ENCODE measurements at places on chromosomes 12 and 14.

DNA sequence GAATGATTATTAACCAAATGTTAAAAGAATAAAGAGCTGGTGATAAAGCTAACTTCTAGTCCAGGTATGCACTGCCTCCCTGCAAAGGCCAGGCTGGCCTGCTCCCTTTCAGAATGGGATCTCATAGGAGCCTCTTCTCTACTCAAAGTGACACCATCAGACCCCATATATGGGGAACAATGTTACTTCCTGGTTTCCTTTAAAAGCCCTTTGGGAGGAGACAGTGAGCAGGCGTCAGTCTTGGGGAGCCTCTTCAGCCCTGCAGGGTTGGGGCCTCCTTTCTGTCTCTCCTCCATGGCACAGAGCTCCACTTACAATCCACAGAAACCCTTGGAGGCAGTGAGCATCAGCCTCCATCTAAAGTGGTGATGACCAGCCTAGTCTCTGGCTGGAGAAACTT, 17.3 kb upstream of the GPRC5A start:
- no peak for DNase-seq

DNA sequence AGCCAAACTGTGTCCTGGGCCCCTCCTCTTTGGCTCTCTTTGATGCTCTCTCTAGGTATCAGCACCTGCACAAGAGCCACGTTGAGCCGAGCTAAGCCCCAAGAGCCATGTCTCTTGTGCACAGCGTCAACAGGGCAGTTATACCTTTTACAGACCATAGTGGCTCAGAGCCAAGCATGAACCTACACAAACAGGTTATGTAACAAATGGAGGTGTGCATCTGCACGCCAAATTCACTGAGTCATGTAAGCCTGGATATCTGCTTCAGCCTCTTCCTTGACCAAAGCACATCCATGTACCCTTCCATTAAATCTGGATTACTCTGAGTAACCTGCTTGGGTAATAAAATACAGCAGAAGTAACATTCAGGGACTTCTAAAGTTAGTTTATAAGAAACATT, 509.7 kb downstream of the NAV3 start:
- DNase-seq: no peak

GRCh38 chr14:88605594-88605993, 42.8 kb downstream of the ZC3H14 start:
- DNase-seq: no peak

GRCh38 chr12:40020261-40020691, 85.6 kb downstream of the SLC2A13 start:
- DNase-seq: no peak

DNA sequence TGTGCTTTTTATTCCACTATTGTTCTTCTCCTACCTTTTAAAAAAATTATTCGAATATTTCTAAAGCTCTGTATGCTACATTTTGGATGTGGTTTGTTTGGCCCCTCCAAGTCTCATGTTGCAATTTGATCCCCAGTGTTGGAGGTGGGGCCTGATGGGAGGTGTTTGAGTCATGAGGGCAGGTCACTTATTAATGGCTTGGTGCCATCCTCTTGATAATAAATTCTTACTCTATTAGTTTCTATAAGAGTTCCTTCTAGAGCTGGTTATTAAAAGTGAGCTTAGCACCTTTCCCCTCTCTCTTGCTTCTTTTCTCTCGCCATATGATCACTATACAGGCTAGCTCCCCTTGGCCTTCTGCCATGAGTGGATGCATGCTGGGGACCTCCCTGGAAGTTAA, 445.6 kb upstream of the PDE3A start:
- no peak for DNase-seq

GRCh38 chr14:21263284-21264024, 5.8 kb downstream of the HNRNPC start:
- DNase-seq: no peak

- DNase-seq: no peak
Measured at GRCh38 chr14:23895480-23895879, 58.1 kb upstream of the DHRS4 start.

GRCh38 chr12:78534311-78534710, 330.3 kb upstream of the SYT1 start:
- no peak for DNase-seq

DNA sequence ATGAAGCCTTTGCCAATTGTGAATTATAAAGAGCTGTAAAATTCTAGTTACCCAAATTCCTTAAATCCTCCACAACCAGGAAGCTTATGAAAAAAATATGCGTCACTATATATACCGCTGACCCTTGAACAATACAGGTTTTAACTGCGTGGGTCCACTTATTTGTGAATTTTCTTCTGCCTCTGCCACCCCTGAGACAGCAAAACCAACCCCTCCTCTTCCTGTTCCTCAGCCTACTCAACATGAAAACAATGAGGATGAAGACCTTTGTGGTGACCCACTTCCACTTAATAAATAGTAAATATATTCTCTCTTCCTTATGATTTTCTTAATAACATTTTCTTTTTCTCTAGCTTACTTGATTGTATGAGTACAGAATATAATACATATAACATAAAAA, 42.2 kb downstream of the CMKLR1 start:
- DNase-seq: no peak

GRCh38 chr12:123905319-123905925, 67.2 kb downstream of the CCDC92 start:
- DNase-seq: no peak

DNA sequence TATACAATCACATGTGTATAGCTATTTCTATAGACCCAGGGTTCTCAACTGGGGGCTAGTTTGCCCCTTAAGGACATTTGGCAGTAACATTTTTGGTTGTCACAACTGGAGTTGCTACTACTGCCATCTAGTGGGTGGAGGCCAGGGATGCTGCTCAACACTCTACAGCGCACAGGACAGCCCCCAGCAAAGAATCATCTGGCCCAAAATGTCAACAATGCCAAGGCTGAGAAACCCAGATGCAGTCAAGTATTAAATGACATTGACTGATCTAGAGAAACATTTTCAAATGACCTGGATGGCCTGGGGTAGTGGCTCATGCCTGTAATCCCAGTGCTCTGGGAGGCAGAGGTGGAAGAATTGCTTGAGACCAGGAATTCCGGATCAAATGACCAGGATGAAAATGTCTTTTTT, 5.8 kb downstream of the WSB2 start:
- DNase-seq: peak; percentile 80

GRCh38 chr12:112848972-112849371, 57.4 kb downstream of the RPH3A start:
- DNase-seq: no peak

DNA sequence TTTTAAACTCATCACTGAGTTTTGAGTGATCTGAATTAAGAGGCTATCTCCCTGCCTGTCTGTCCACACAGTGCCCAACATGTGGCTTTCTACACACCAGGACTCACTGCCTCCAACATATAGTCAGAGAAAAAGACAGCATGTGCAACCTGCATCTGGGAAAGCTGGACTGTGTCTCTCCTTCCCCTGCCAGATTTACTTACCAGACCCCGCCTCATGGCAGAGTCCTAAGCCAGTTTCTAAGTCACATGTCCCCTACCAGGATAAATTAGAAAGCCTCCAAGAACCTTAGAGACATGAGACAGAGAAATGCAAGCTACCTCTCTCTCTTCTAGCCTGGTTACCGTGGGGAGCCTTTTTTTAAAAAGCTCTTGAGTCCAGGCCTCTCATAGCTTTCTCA, 2.7 kb upstream of the HDAC7 start:
- DNase-seq: no peak

DNA sequence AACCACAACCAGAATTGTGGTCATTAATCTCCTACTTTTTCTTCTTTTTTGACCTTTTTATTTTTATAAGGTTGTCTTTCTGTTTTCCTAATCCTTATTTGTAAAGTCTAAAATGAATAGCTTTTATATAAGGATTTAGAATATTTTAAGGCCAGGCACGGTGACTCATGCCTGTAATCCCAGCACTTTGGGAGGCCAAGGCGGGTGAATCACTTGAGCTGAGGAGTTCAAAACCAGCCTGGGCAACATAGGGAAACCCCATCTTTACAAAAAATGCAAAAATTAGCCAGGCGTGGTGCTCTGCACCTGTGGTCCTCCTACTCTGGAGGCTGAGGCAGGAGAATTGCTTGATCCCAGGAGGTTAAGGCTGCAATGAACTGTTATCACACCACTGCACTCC, 55.1 kb downstream of the IFT81 start:
- DNase-seq: no peak

DNA sequence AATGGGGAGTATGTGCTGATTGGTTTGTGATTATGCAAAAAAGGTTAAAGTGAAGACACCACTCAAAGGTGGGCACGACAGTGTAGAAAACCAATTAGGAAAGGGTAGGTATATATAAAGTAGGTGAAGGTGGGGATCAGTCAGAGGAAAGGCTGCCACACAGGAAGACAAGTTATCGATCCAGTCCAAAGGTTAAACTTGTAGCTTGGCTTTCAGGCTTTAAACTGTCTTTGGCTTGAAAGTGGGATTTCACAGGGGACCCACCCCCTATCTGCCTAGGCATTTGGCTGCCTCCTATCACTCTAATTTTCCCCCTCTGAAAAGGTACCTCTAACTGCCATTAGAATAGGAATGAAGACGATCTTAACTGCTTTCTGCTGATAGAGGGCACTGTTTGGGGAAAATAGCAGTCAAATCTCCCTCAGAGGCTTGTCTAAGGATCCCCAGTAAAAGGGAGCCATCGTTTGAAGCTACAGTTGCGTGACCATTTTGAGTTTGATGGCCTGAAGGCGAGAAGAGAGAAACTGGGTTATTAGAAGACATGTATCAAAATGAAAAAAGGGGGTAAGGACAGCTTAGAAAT, 250.2 kb downstream of the GPHN start:
- no peak for DNase-seq

DNA sequence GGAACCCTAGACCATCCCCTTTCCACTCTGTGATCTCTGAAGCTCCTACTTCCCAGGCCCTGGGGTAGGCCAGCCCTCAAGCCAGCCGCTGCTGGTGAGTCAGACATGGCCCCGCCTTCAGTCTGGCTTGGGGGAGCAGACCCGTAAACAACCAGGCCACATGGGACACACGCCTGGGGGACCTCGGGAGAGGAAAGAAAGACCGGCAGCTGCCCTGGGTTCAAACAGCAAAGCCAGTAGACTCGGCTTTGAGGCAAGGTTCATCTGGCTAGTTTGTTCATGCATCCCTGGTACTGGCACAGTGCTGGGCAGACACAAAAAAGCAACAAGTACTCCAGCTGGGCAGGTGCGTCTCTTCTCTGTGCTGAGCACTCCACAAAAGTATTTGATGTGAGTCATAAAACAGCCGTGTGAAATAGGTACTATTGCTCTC, 101.9 kb downstream of the SETD3 start:
- no peak for DNase-seq

GRCh38 chr12:50992819-50993218, 33.4 kb downstream of the SLC11A2 start:
- DNase-seq: no peak

- no peak for DNase-seq
Measured at GRCh38 chr14:102055181-102055901, 31.5 kb downstream of the HSP90AA1 start.

DNA sequence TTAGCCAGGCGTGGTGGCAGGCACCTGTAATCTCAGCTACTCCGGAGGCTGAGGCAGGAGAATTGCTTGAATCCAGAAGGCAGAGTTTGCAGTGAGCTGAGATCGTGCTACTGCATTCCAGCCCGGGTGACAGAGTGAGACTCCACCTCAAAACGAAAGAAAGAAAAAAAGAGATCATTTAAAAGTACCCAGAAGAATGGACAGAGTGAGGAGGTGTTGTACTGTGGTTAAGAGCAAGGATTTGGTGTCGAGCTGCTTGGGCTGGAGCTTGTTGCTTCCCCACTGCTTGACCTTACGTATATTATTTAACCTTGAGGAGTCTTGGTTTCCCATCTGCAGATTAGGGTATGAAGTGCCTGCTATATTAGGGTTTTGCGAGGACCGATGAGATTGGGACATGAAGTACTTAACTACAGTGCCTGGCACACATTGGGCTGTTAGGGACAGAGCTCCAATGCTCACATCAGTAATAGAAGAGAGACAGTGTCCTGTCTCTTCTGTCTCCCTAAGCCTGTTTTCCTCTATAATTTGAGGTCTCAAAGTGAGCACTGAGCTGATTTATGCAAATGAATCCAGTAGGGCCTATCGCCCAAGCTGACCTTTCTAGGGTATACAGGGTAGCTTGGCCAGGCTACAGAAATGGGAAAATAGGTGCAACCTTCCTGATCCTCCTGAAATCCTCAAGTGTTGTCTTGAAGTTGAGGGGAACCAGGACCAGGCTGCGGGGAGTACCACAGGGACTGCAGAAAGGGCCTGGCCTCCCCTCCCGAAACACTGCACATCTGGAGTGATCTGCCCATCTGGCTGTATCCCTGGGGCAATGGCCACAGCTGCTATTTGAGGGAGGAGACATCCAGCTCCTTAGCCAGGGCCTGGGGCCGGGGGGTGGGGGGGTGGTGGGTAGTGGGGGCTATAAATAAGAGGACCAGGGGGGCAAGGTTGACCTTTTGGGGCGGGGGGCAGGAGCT, 8.6 kb upstream of the HDAC7 start:
- DNase-seq: peak; percentile 56

- no peak for DNase-seq
Measured at GRCh38 chr14:105205673-105206208, 24.6 kb upstream of the NUDT14 start.

DNA sequence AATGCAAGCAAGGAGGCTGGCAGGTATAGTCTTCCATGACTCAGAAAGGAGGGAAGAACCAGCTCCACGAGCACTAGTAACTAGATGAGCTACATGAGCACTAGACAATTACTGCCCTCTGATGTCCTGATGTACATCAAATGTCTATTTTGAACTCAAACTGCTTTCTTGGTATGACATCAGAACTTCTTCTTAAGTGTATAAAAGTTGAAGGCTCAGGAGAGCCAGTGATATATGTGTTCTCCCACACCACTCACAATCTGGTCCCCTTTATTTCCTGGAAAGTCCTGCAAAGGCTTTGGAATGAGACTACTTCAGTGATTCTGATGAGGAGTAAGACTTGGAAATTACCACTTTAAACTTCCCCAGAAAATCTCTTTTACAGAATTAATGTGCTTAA, 18.5 kb upstream of the DHRS7 start:
- no peak for DNase-seq

- no peak for DNase-seq
Measured at GRCh38 chr12:41443690-41444089, 255.6 kb downstream of the PDZRN4 start.

DNA sequence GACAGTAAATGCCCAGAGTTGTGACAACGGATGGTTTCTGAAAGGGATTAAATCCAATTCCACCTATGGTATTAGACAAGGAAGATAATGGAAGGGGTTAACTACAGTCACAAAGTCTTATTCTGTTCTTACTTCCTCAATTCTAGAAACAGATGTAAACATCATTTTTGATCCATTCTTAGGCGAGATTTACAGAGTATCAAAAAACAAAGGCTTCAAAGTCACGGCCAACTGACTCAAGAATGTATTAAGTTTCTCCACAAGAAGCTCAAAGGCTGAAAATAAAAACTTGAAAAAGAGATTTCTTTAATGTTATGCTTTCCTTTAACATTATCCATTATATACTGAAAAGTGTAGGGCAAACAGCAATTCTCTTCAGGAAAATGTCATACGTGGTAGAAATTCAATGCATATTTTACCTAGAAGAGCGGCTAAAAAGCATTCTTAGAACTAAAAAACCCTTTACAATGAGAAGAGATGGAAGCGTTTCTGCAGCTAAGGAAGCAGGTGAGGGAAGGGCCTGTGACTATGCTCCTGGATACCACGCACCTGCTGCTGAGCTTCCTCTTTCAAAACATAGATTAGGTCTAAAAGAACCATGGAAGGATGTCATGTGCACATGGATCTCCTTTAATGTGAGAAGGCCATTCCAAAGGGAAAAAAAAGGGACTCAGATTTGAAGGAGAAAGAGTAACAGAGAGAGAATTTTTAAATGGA, 185.8 kb downstream of the STXBP6 start:
- DNase-seq: no peak

GRCh38 chr14:93964281-93964680, 12.1 kb downstream of the ASB2 start:
- DNase-seq: no peak

GRCh38 chr12:119134284-119135072, 44.3 kb upstream of the HSPB8 start:
- DNase-seq: no peak
